Aorta (tissue), 5 donors: ENCODE measurements at places on chromosomes 1 and 21.

- no peak for DNase-seq
Measured at GRCh38 chr1:228861832-228862180, 126.5 kb downstream of the RHOU start.

GRCh38 chr1:168261390-168261789, 19.3 kb upstream of the TBX19 start:
- DNase-seq = no peak

- DNase-seq = no peak
Measured at GRCh38 chr1:187680823-187681222, 852.1 kb downstream of the PLA2G4A start.

DNA sequence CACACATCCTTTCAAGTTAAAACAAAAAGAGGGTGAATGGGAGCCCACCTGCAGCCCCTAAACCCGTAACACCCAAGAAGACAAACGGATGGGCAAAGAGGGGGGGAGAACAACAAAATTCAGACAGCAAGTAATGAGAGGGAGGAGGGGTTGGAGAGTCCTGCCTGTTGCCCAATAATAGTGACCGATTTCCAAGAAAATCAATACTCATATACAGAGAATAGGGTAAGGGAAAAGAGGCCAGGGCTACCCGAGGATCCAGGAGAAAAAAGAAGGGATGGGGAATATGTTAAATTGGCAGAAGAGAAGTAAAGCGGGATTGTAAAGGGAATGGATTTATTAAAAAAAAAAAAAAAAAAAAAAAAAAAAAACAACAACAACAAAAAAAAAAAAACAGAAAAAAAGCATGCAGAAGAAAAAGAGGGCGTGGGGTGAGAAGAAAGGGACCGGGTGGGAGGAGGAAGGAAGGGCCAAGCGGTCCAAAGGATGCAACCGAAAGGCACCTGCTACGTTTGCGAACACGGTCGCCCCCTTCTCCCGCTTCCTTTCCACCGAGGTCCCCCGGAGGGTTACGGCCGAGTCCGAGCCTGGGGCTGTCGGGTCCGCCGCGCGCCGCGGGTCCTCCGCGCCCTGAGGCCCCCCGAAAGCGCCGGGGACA, 930 bp downstream of the SLC30A10 start:
- DNase-seq = no peak

DNA sequence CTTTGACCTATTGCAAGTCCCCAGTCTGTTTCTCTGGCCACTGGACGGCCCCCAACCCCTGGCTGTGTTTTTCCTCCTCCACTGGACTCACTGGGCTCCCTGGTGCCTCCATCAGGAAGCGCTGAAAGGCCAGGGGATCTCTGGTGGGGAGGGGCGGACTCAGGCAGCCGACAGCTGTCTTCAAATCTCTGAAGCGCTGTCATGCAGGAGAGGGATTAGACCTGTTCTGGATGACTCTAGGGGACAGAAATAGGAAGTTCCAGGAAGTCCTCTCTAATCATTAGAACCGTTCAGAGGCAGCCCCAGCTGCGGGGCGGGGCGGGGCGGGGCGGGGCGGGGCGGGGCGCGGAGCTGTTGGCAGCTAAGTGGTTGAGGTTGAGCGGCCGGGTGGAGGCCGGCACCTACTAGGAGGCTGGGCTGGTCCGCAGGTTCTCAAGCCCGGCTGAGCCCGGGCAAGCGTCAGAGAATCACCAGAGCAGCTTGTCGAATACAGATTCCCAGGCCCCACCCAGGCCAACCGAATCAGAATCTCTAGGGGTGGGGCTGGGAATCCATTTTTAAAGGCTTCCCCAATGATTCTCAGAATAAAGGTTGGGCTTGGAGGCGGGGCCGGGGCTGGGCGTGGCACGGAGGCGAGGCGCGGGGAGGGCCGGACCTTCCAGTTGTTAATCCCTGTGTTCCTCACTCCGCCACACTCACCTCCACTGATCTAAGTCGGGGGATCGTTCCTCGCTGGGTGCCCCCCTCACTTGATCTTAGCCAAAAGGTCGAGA, 11.4 kb upstream of the PHLDA3 start:
- peak; percentile 84 for DNase-seq

GRCh38 chr1:59682396-59683080, 132.2 kb upstream of the HOOK1 start:
- DNase-seq = no peak
